ENCODE measurements at places on chromosomes 7 and 10.
A peak's percentile ranks its signal among the peaks of the same experiment; 100 is the strongest.

- DNase-seq: no peak
These were observed 49.5 kb upstream of the FAM180A start for GRCh38 chr7:135798095-135798494.

- peak; percentile 63 for DNase-seq
These were observed 3.1 kb downstream of the FLNC start for GRCh38 chr7:128833148-128833945.

- no peak for DNase-seq
These were observed 92.6 kb upstream of the RNF32 start for GRCh38 chr7:156547884-156548561.

GRCh38 chr10:131248376-131249165 lies 63.0 kb downstream of the TCERG1L start:
- no peak for DNase-seq

DNA sequence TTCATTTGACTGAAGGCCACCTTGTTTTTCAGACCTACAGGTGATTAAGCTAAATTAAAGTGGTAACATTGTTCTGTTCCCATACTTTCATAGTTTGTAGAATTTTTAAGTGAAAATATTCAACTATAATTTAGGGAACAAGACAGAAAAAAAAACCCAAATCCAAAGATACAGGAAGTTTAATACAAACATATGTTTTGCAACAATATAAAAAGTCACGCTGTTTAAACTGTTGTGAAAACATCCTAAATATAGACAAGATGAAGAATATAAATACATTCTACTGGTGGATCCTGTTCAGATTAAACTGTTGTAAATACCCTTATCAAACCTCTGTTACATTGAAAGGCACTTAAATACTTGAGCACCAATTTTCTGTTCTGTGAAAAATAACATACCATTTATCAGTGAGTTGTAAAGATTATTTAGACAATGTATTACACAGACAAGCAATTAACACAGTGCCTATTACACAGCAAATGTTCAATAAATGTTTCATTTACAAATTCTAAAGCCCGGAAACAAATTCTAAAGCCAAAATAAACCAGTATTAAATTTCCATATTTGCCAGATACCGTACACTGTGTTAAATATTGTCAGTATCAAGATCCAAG lies 14.2 kb downstream of the ASZ1 start:
- DNase-seq: no peak

All from midbrain (tissue), 1 donor.